Cerebellum (tissue), 4 donors: ENCODE measurements at places on chromosomes 3 and 15. TPM values are rescaled to one million over a fixed set of nuclear protein-coding genes. Genes with fewer than 3 reads are reported as not detected.

Gene SLC38A3
- total RNA-seq = 6.2 TPM

Gene MRPS25
- 45.5 TPM for total RNA-seq

Gene SLC51B
- total RNA-seq = not detected

Gene NR1I2
- 0.36 TPM for total RNA-seq

Gene B3GALNT1
- 96.6 TPM for total RNA-seq

Gene RBPMS2
- 0.27 TPM for total RNA-seq

Gene MGA
- 85.4 TPM for total RNA-seq

Gene CYP1A2
- total RNA-seq = not detected

DNA sequence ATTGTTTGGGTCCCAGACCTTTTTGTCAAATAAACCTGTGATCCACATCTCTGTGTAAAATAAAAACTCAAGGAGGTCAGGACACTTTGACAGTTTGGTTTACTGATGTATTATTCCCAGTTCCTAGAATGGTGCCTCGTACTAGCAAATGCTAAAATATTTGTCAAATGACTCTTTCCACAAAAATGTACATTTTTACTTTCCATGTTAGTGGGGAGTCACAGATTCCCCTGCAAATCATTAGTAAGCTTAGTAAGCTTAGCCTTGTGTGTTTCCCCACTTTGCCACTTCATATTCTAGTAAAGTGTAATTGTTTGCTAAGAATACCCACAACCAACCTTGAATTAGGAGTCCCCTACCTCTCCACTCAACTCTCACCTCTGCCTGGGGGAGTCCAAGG is 2.4 kb upstream of the MAGI1 start:
- DNase-seq = no peak

- DNase-seq = no peak
Observed at GRCh38 chr3:88033808-88034207, 25.0 kb downstream of the CGGBP1 start.

DNA sequence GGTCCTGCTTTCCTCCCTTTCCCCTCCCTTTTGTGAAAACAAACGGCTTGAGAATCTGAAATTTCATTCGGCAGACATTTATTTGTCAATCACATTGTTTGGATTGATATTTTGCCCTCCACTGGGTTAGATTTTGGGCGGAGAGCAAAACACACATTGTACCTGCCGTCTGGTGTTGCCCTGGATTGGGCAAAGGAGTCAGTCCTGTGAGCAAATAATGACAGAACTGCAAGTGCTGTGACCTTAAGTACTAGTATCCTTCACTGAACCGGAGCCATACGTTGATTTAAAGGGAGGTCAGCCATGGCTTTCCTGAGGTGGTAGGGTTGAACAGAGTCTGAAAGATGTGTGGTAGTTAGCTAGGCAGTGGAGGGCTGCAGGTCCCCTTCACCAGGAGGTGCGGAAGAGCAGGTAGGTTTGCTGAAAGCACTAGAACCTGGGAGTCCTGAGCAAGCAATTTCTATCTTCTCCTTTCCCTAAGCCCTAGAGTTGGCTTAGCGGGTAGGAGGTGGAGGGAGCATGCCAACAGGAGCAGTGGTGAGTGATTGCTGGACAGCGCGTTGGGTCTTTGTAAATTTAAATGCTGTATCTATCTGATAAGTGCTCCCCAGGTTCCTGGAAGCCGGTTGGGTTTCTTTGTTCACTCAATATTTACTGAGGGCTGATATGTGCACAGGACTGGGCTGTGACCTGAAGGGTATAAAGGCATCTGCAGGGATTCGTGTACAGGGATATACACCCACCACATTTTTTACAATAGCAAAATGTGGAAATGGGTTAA is 2.0 kb downstream of the PDIA5 start:
- no peak for DNase-seq

- DNase-seq = no peak
Observed at GRCh38 chr15:67097930-67098740, 32.7 kb downstream of the SMAD3 start.

DNA sequence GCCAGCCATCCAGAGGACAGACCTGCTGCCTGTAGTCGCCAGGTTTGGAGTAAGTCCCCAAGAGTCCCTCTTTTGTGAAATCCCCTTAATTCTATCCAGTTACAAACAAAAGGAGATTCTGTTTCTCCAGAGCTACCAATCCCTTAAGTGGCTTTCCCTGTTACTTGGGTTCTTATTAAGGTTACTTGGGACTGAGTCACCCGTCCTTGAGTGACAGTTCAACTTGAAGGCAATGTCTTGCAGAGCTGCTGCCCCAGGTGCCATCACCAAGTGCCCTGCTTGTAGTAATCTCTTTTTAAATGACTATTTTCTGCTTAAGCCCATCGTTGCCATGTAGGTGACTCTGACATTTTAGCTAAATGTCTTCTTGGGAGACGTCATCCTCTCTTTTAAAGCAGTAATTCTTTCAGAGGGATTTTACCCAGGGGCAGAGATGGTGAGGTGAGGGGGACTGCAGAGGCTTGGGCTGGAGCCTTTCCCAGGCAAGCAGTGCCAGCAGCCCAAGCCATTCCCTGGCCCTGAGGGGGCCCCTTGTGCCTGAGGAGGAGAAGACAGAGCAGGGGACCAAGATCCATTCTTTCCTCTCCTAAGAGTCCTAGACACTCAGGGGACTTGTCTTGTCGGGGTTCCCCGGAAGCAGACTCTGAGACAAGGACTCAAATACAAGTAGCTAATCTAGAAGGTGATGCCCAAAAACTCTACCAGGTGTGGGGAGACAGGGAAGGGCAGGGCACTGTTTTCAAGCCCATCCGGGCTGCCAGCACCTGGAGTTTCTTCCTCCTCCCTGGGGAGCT is 253.7 kb downstream of the PLCL2 start:
- DNase-seq = no peak

GRCh38 chr15:60376677-60377095 is 21.1 kb downstream of the ANXA2 start:
- no peak for DNase-seq

DNA sequence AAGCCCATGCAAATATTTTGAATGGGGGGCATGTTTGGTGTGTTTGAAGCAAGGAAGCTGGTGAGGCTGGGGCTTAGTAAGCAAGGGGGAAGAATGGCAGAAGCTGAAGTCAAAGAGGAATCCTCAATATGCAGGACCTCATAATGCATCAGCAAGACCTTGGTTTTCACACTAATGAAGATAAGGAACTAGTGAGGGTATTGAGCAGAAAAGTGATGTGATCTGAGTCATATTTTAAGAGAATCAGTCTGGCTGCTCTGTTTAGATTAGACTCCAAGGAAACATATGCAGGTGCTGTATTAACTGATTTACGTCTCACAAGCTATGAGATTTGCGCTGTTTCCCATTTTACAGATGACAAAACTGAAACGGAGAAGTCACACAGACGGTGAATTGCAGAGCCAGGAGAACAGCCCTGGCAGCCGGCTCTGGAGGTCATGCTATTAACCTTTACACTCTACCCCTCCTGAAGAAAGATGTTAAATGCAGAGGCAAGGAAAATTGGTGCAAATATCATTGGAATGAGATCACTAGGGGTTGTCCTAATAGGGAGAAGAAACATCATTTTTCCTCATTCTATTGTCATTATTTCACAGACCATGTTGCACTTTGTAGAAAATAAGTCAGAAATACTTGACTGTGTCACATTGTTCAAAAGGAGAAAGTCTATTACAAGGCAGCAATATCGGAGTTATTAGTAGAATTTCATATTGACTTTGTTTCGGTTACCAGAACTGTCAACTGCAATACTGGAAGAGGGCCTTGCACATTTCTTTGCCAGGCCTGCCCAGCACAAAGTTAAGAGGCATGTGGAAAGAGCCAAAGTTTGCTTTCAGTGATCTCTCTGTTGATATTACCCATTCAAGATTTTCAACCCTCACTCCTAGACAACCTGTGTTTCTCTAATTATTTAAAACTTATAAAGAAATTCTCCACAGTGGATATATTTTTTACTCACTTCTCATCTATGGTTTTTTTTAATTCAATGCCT is 64.9 kb downstream of the COL8A1 start:
- DNase-seq = no peak

DNA sequence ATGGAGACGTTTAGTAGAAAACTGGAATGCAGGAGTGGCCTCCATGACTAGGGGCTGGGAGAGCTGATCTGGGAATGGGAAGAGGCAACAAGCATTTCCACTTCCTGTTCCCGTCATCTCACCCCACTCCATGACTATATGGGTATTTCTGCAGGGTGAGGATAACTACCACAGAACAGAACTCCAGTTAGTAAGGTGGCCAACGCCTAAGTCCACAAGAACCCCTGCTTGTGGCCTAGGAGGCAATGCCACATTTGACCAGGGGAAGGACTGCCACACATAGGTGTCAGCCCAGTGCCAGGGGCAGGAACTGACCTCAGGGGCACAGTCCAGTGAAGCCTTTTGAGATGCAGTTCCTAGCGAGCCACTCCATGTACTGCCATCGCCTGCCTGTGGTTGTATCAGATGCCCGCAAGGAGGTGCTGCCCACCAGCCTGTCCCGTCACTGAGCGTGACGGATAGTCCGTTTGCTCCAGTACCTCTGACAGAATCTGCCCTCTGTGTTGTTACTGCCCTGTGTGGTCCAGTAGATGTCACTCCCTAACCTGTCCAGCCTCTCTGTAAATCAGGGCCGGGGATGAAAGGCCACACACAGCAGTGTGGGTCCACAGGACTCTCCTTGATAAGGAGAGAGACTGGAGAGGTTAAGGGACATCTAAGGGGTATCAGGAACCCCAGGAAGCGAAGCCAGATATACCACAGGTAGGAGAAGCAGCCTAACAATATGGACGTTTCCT is 3.5 kb upstream of the MTFMT start:
- peak; percentile 47 for DNase-seq

DNA sequence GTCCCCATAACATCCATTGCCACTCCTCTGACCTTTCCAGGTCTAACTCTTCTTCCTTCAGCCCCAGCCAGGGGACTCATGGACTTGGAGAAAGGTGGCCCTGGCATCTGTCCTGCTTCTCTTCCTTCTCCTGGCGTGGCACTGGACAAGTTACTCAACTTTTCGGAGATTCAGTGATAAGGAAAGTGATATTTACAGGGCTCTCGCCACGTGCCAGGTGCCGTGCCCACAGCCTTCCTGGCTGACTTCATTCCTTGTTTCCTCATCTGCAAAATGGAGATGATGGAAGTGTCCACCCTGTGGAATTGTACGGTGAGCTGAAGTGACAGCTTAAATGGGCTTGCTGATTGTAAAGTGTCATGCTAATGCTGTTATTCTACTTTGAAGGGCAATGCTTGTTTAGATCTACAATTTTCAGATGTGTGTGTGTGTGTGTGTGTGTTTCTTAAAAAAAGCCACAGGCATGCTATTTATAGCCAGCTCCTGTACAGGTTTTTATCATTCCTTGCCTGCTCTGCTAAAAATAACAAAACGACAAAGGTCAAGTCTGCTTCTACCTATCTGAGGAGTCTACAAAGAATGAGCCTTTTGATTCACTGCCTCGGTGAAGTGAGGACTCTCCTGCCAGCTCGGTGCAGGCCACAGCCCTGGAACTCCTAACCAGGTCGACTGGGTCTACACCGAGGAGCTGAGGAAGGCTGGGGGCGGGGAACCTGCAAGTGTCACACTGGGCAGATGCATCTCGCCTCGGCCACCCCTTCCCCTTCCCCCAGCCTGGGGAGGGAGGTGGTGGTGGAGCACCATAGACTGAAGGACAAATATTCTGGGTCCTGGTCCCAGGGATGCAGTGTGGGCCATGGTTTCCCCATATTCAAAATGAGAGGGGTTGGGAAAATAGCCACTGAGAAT is 11.4 kb upstream of the ATP2B2 start:
- DNase-seq = no peak

GRCh38 chr3:95049841-95050240 is 987.0 kb downstream of the NSUN3 start:
- DNase-seq = no peak

GRCh38 chr3:116417151-116417550 is 28.1 kb downstream of the LSAMP start:
- DNase-seq = no peak

DNA sequence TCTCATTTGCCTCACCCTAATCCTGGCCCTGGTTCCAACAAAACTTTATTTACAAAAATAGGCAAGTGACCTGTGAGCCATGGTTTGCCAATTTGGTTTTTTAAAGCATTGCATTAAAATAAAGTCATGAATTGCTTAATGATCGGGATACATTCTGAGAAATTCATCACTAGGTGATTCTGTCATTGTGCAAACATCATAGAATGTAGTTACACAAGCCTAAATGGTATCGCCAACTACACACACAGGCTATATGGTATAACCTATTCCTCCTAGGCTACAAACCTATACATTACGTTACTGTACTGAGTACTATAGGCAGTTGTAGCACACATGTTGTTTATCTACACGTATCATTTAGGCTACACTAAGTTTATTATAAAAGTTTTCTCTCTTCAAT is 45.9 kb upstream of the SSR3 start:
- no peak for DNase-seq

DNA sequence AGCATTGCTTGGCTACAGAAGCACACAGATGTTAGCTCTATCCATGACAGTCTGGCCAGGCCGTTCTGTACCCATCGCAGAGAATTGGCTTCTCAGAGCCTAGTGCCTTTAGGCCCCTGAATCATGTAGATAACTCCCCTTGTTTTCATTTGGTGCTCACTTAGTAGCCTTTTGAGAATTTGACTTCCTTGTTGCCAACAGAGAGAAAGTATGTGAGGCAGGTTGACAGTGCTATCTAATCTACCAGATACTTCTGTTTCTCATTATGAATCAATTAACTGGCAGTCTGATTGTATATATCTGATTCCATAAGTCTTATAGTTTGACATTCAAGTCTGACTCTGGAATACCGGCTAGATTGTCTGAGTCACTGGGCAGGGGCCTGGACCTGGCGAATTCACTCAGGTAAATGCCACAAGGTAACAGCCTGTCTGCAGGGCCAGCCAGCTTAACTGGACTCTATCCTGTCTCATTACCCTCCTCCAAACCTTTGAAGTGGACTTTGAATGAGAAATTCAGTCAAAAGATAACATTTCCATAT is 160.2 kb downstream of the GHSR start:
- DNase-seq = no peak

DNA sequence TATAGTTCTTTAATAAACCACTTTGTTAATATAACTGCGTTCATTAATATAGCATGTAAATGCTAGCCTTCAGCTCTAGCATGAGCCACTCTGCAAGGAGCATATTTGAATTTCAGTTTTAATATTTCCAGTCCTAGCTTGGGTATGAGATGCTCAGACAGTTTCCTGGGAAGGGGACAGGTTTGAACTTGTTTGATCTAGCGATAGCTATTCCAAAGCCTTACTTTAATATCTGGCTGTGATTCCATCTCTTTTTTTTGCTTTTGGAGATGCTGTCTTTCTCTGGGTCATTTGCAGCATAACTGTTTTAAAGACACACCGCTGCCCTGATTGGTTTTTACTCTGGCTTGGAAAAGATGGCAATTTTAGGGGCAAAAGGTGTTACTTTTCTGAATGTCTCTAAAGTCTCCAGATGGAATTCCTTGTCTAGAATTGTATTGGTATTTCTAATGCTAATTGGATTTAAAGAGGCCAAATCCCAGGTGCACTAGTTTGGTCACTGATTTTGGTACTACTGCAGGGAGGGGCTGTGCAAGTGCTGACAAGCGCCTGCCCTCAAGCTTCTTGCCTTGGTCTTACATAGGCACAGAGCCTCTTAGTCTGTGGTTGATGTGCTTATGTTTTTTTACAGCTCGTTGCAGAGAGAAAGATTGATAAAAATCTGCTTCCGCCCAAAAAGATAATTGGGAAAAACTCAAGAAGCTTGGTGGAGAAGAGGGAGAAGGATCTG is 2.8 kb downstream of the NISCH start:
- DNase-seq = no peak

- DNase-seq = no peak
Observed at GRCh38 chr3:102057781-102058421, 208.6 kb downstream of the NFKBIZ start.
